Thymus (tissue), 14 donors: ENCODE measurements at places on chromosomes 6 and 20. TPM values are rescaled to one million over a fixed set of nuclear protein-coding genes. Genes with fewer than 3 reads are reported as not detected.

The MAFB gene
- total RNA-seq, result 3.5 TPM

The PRR18 gene
- total RNA-seq, result 0.05 TPM

The CLIC5 gene
- total RNA-seq, result 0.85 TPM

The CD24 gene
- 13.3 TPM for total RNA-seq

DNA sequence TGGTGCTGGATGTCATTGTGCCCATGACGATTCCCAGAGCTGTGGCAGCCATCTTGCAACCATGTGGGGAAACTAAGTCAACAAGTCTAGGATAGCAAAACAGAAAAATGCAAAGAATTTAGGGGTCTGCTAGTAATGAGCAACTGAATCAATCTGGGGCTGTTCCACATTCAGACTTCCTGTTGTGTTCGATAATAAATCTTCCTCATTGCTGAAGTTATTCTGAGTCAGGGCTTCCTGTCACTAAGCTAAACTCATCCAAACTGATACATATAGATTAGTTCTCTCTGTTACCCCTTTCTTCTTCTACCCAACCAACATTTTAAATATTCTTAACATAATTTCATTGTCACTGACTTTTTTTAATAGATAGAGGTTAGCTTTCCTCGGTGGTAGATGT lies 205.9 kb downstream of the HACE1 start:
- no peak for DNase-seq
- H3K4me1 ChIP-seq, result no peaks in the 10 kb centered on the region
- H3K4me3 ChIP-seq, result no peak overlapping the region

DNA sequence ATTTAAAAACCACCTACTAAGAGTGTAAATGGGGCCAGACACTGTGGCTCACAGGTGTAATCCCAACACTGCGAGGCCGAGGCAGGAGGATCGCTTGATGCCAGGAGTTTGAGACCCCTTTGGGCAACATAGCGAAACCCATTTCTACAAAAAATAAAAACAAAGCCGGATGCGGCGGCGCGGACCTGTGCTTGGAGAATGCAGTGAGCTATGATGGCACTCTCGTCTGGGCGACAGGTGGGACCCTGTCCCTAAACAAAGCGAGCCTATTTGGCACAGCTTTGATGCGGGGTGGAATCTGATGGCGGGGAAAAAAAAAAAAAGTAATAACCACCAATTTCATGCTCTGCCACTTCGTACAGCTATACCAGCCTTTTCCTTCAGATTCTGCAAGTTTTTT lies 1.1 kb downstream of the TCP1 start:
- no peaks in the 10 kb centered on the region for H3K27me3 ChIP-seq
- peak overlapping the region; percentile 100 for H3K27ac ChIP-seq
- H3K36me3 ChIP-seq, result peaks cover 18% of the 10 kb centered on the region
- H3K4me1 ChIP-seq, result peaks cover 14% of the 10 kb centered on the region

DNA sequence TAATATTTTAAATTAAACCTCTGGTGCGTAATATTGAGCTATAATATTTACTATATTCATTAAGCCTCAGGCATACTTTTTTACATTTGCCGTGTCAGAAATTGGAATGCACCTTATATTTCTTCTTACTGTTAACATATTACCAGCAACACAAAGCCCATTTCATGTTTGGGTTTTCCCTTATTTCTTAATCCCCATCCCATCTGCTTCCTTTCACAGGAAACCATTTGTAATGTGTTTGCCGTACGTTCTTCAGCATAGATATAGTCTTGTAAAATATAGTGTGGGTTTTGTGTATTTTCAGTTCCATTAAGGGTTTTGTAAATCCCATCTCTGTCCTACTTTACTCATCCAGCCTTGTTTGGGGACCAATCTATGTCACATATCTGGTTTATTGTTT lies 6.5 kb downstream of the EYS start:
- H3K27me3 ChIP-seq, result no peaks in the 10 kb centered on the region
- H3K4me3 ChIP-seq, result no peak overlapping the region
- no peaks in the 10 kb centered on the region for H3K4me1 ChIP-seq
- no peaks in the 10 kb centered on the region for H3K36me3 ChIP-seq

GRCh38 chr20:20608641-20609040 lies 103.8 kb downstream of the RALGAPA2 start:
- H3K27me3 ChIP-seq, result no peaks in the 10 kb centered on the region
- no peak for DNase-seq
- no peaks in the 10 kb centered on the region for H3K4me1 ChIP-seq
- H3K36me3 ChIP-seq, result peaks cover 7% of the 10 kb centered on the region
- no peak overlapping the region for H3K27ac ChIP-seq
